ENCODE measurements at places on chromosomes 2 and 18.

GRCh38 chr2:174535083-174535482, 48.3 kb upstream of the GPR155 start:
- DNase-seq = no peak

DNA sequence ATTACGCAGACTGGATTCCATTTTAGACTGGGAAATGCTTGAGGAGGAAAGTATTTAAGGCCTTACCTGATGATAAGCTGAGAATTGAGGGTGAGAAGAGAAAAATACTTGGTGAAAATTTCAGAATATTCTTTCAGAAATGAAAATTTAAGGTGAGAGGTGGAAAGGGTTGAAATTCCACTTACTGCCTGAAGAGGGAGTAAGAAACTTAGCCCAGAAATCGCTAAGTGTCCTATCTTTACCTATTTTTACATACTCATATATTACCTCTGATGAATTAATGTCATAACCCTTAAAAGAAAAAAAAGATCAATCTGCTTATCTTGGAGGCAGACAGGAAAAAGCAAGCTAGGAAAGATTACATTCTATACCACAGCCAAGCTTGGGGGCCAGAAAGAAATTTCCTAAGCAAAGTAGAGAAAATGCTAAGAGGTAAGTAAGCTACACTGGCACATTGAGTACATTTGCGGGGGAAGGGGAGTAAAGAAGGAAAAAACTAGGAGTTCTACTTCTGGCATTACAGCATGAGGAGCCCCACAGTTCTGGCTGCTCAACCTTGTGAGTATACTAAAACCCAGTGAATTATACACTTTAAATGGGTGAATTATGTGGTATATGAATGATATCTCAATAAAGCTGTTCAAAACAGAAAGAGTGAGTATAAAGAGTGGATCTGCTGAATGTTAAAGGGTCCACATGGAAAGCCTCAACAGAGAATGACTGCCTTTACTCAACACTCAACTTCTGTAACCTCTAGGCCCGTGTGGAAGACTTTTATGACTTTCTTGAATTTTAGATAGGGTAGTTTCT, 33.8 kb downstream of the SMC6 start:
- no peak for DNase-seq

DNA sequence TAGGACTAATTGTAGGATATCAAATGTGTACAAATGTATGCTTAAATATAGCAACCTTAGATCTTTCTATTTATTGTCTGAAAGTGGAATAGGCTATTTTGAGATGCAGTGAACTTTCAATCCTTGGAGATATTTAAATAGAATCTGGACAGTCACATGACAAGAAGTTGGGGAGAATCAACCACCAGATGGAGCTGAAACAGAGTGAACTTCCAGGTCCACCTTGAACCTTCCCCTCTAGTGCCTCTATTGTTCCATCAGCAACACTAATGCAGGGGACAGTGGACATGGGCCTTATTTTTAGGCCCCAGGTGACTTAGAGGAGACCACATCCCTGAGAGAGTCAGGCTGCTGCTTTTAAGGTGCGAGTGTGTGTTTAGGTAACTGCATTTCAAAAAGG, 37.0 kb upstream of the CRIM1 start:
- no peak for DNase-seq

- DNase-seq = no peak
Measured at GRCh38 chr2:27102329-27102728, 15.8 kb downstream of the KHK start.

GRCh38 chr2:8421658-8422449, 260.0 kb upstream of the ID2 start:
- no peak for DNase-seq

Data from stromal cell of bone marrow (primary cell).